ENCODE measurements at places on chromosomes 16 and 17.
A peak's percentile ranks its signal among the peaks of the same experiment; 100 is the strongest.

GRCh38 chr17:4642286-4642685, 808 bp upstream of the ALOX15 start:
- DNase-seq = no peak

GRCh38 chr17:72424505-72425117, 303.8 kb downstream of the SOX9 start:
- DNase-seq = no peak

DNA sequence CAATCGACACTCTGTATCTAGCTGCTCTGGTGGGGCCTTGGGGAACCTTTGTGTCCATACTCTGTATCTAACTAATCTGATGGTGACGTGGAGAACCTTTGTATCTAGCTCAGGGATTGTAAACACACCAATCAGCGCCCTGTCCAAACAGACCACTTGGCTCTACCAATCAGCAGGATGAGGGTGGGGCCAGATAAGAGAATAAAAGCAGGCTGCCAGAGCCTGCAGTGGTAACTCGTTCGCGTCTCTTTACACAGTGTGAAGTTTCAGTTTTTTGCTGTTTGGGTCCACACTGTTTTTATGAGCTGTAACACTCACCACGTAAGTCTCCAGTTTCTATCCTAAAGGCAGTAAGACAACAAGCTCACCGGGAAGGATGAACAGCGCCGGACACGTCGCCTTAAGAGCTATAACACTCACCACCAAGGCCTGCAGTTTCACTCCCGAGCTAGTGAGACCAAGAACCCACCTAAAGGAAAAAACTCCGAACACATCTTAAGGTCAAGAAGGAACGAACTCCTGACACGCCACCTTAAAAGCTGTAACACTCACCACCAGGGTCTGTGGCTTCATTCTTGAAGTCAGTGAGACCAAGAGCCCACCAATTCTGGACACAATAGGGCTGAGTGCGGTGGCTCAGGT, 64.6 kb downstream of the KPNA2 start:
- DNase-seq = no peak

- DNase-seq = no peak
Measured at GRCh38 chr16:52621651-52622050, 74.7 kb upstream of the TOX3 start.

- DNase-seq = no peak
Measured at GRCh38 chr17:78991017-78991738, 11.5 kb upstream of the LGALS3BP start.

- no peak for DNase-seq
Measured at GRCh38 chr17:62666801-62667591, 39.5 kb downstream of the MRC2 start.

DNA sequence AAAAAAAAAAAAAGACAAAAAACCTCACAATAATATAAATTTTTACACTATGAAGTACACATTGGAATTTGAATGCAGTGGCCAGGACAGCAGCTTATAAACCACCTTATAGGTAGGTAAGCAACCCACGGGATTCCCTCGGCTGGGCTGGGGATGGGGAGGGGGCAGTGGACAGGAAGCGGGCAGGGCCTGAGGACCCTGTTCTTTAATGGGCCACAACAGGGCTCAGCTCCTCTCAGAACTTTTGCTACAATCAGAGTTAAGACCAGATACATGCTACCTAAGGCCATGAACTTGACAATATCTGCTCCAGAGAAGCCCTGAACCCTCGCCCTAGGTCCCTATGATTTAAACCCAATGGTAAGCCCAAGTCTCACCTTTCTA, 25.1 kb downstream of the STAT5A start:
- DNase-seq = no peak

GRCh38 chr17:46911311-46911710, 11.6 kb upstream of the GOSR2 start:
- no peak for DNase-seq

DNA sequence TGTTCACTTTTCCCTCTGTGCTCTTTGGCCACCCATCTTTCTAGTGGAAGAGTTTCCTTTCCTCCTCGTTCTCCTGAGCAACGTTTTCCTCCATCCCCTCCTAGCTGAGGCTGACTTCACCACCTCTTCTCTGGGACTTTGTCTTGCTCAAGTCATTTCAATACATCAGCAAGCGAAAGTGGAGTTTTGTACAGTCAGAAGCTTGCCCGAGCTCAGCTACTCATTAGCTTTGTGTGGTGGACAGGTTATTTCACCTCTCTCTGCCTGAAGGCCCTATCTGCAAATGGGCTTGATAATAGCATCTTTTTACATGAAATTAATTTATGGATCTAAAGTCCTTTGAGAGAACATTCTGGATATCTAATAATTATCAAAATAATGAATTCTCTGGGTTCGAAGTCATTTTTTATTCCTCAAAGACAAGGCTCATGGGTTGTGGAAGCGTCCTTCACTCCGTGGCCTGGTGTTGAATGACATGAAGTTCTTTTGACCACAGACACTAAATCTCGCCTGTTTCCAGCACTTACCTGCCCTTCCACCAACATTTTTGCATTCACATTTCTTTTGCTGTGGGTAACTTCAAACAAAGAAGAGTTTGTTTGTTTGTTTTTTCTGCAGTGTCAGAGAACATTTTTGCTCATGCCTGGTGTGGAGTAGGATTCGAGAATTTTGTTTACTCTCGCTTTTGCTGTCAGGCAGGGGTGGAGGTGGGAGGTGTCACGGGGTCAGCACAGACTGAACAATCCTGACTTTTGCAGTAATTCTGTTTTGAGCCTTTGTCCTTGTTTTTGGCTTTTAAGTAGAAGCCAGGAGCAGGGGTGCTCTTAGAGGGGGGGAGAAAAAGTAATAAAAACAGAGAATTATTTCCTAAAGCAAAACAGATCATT, 155.0 kb upstream of the CACNG5 start:
- DNase-seq = no peak

GRCh38 chr16:75061669-75062068, 54.9 kb downstream of the LDHD start:
- DNase-seq = no peak

DNA sequence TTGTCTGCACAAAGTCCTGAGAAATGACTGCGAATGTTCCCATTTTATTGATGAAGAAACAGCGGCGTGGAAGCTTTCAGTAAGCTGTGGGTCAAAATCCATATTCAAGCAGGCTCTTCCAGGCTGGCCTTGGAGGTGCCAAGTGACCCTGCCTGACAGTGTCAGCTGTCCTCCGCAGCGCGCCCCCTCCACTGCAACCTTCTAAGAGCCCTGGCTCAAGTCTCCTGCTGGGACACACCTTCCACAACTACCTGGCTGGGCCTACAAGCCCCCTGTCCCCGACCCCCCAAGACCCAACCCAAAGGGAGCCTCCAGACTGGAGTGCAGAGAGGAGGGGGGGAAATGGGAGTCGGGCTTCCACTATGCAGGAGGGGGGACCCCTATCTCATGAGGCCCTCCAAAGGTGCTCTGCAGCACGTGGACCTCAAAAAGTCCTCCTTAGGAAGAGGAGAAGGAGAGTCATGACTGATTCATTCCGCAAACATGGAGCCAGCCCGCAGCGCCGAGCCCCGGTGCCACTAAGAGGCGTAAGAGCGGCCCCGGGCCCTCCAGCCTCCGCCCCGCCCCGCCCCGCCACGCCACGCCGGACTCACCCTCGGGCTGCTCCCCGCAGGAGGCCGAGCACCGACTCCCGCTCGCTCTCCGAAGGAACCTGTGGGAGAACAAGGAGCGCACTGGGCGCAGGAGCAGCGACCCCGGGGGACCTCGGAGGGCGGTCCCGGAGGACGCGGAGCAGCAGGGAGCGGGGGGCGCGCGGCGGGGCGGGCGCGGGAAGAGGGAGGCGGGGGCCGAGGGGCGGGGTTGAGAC, 574 bp downstream of the MPP3 start:
- DNase-seq = no peak

- DNase-seq = no peak
Measured at GRCh38 chr17:36813957-36814563, 123.2 kb upstream of the LHX1 start.

- DNase-seq = no peak
Measured at GRCh38 chr16:49755313-49755620, 100.6 kb downstream of the ZNF423 start.

DNA sequence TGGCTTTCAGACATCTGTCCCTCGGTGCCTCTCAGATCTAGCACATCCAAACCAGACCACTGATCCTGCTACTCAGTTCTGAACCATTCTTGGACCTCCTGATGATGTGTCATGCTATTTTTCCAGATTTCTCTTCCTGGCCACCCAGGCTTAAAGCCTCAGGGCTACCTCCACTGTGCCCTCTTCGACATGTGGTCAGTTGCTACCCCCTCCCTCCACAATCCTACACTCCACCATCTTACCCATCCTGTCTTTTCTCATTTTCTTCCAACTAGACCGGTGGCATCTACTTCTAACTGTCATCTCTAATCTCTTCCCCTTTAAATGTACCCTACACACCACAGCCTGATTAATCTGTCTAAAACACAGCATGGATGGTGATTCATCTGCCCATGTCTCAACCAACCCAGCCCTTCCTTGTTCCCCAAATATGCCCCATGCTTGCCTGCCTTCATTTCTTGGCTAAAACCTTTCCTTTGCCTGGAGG, 478.6 kb downstream of the SLC39A11 start:
- DNase-seq = no peak

DNA sequence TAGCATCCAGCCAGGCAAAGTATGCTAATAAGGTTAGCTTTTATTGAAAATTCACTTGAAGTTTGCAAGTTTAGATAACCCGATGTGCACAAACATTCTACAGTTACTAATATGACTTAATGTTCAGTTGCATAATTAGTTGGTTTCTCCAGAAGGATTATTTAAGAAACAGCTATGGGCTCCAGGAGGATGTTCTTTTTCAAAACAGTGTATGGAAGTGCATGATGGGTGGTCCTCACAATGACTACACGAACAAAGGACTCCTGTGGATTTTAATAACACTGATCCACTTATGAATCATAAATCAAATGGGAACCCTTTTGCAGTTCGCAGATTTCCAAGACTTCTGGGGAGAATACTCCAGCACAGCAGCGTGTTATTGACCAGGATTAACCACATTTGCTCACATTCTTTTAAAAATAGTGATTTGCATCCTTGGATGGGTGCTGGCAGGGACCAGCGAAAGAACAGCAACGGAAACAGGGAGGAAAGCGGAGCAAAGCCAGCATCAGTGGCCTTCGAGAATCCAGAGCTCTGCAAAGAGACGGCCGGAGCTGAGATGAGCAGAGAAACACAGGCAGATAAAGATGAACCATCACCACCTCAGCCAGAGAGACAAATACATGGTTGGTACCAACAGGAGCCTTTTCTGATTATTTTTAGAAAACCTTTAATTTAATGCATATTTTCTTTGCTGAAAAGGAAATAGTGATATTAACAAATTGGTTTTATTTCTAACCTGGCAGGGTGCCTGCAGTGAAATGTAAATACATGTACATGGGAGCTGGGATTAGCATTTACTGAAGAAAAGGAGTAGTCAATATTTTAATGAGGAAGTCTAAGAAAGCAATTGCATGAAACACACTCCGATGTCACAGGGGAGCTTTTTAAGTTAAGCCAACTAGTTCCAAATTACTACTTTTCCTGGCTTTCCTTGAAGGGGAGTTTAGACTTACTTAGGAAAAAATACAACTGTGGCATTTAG, 623.2 kb upstream of the ZFHX3 start:
- DNase-seq = no peak

GRCh38 chr17:31048780-31049179, 46.0 kb upstream of the NF1 start:
- no peak for DNase-seq

DNA sequence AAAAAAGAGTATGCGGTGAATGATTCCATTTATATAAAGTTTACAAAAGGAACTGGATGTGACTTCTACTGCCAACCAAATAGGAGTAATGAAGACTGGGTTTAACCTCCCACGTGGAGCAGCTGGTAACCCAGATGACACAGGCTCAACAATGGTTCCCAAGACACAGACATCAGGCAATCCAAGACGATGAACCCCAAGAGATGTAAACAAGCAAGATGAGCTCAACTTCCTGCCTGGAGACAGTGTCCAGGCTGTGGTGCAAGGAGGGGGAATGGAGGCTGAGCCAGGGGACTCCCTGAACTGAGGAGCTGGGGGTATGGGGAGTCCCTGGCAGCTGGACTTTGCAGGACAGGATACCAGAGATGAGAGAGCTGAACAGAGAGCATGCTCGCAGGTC, 104.7 kb downstream of the LITAF start:
- DNase-seq = no peak

DNA sequence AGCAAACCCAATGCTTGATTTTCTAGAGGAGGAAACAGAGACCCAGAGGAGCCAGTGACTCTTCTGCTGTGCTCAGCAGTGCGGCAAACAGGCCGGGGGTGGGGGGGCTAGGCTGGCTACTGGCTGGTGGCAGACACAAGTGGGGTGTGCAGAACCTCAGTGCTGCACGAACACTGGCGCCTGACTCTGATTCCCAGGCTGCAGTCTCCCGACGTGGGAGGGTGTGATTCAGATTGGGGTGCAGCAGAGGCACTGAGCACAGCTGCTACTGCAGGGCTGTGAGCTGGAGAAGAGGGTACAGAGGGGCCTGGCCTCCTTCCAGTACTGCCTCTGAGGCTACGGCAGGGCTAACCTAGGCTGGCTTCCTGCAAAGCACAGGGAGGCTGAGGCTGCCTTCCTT, 8.1 kb downstream of the RPL19 start:
- no peak for DNase-seq

- peak; percentile 86 for DNase-seq
Measured at GRCh38 chr17:50547035-50547735, at the start of gene SPATA20. TSS of gene SPATA20 (plus strand) at chr17:50547174. CDS start at chr17:50547209, 35 bp downstream.

DNA sequence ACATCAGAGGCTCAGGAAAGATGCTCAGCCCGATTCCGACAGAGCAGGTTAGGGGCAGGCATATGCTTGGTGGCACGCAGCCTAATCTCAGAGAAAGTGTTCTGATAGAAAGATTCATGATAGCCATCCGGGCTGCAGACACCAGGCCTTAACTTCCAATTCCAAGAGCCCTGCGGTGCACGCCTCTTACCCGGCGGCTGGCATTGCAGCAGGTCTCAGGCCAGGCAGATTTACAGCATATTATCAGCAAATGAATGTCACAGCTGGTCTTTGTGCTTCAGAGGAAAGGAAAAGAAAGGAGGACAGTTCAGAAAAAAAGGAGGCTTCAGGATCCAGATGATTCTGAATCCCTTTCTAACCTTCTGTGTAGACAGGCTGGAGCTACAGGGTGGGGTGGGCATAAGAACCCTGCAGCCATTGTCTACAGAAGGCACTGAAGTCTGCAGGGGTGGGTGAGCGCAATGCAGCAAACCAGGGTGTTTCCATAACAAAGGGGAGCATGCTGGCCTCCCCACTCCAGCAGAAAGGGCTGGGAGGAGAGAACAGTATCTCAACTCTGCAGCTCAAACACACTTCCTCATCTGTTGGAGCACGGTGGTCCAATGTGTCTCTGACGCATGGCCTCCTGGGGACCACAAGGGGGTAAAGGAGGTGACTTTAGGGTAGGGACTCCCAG, 277.4 kb upstream of the XYLT1 start:
- DNase-seq = no peak

GRCh38 chr17:18950944-18951905, 740 bp upstream of the SLC5A10 start:
- no peak for DNase-seq

Measured in CD4-positive, alpha-beta T cell treated with Interleukin-10 for 1 hour (primary cell).